LHCN-M2 (cell line): ENCODE measurements at places on chromosomes 2 and 18. TPM values are rescaled to one million over a fixed set of nuclear protein-coding genes. Genes with fewer than 3 reads are reported as not detected.

NGEF gene
- total RNA-seq = 0.26 and 0.34 TPM in 2 replicates

SLC16A14 gene
- 0.11 TPM in 1 of 2 replicates, not detected in the other for total RNA-seq

SPAG16 gene
- 16.5 and 17.1 TPM in 2 replicates for total RNA-seq

HADHB gene
- total RNA-seq = 114 and 118 TPM in 2 replicates

IL36A gene
- total RNA-seq = not detected in 2 replicates

DNA sequence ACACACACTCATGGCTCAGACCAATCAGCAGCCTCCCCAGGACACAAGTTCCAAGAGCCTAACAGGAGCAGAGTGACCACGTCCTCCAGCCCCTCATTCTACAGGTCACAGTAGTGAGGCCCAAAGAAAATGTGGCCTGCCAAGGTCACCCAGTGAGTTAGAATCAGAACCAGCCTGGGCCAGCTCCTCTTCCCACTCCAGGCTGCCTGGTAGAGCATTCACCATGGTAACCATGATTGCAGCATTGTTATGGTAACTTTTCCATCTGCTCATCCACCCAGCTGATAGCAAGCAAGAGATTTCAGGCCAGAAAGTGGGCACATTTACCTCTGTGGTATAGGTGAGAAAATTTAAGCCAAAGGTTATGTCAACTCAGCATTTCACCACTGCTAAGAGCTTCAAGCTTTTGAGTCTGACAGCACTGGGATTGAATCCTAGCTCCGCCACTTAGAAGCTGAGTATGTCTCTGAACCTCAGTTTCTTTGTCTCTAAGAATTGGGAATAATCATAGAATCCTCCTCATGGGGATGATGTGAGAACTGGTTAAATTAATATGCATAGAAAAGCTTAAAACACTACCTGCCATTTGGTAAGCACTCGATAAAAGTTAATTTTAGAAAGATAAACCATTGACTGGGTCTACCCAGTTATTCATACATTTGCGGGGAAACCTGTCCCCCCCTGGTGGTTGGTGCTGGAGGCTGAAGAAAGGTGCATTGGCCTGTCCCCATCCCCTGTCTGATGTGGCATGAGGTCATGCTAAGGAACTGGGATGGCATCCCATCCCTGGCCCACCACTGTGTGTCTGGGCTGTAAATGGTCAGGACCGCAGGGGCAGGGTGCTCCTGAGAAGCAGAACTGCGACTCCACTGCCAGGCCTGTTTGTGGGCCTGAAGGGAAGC, 181.5 kb downstream of the KLHL29 start:
- peak; percentile 38 for DNase-seq

DNA sequence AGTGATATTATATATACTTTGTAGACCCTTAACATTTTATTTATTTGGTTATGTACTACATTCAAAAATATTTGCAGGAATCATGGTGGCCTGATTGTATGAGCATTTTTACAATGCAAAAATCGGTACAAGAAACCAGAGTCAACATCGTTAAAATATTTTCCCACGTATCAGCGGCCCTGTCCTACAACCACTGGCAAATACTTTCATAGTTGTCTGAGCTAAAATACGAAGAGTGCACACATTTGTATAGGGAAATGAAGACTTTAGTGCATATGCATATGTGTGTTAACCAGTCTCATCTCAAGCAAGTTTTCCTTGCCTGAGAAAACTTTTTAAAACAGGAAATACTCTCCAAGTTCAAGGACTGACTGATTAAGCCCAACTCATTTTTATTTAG, 35.9 kb downstream of the CCDC102B start:
- no peak for DNase-seq

GRCh38 chr2:222703886-222704285, 32.4 kb downstream of the MOGAT1 start:
- peak; percentile 38 for DNase-seq

- peak; percentile 59 for DNase-seq
Observed at GRCh38 chr2:225842939-225843338, 443.4 kb downstream of the NYAP2 start.

- no peak for DNase-seq
Observed at GRCh38 chr2:5677133-5677532, 15.1 kb upstream of the SOX11 start.

DNA sequence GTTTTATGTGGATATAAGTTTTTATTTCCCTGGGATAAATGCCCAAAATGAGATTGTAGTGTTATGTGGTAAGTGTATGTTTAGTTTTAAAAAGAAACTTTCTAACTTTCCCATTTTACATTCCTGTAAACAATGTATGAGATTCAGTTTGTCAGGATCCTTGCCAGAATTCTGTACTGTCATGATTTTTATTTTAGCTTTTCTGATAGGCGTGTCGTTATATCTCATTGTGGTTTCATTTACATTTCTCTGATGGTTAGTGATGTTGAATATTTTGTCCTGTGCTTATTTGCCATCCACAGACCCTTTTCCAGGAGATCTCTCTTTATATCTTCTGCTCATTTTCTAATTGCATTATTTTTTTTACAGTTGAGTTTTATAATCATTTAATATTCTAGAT, 245.6 kb upstream of the CDH2 start:
- no peak for DNase-seq

DNA sequence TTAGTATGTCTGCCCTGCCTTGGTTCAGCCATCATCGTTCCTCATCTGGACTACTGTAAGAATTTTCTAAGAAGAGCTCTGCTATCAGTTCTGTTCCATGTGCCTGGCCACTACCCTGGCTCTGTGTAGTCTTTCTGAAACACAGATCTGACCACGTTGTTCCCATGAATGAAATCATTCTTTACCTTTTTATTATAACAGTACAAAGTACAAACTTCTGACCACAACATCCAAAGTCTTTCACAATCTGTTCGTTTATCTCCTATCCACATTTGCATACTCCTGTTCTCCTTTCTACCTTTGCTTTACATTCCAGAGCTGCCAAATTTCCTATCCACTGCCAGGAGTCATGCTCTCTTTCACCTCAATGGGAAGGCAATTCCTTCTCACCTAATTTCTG, 284.6 kb upstream of the LRP1B start:
- no peak for DNase-seq

DNA sequence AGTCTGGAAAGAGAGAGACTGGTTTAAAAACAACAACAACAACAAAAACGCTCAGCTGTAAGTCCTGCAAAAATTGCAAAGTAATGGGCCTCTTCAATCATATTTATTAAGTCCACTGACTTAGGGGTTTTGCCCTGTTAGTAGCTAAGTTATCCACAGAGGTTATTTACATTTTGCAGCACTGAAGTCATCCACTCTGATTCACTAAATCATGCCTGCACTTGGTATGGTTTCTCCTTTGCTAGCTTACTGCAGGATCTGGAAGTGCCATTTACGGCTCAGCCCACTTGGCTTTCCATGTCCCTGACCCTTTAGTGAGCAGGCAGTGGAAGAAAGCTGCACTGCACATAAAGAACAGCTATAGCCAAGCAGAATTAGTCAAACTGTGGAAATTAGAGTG, 484.4 kb downstream of the NRXN1 start:
- no peak for DNase-seq

GRCh38 chr2:23622966-23623675, 238.1 kb downstream of the KLHL29 start:
- no peak for DNase-seq

DNA sequence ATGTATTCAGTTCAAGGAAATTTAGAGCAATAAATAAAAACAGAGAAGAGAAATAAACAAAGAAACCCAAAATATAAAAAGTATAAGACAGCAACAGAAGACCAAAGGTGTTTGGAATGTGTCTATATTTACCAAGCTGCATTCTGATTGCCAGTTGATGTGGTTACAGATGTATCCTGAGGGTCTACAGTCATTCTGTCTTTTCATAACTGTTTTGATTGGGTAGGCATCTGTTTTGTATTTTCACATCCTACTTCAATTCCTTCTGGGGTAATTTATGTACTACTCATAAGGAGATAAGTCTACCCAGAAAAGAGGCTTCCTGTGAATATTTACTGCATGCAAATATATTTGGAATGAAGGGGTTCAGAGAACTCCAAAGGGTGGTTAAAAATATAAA, 596.8 kb upstream of the GCFC2 start:
- DNase-seq = no peak
